ENCODE measurements at places on chromosomes 7 and 10. TPM values are rescaled to one million over a fixed set of nuclear protein-coding genes. Genes with fewer than 3 reads are reported as not detected.

Gene TMEM184A
- total RNA-seq, result 4.4 TPM

Gene SPDYE5
- not detected for total RNA-seq

Gene LIPJ
- total RNA-seq, result not detected

Gene MTERF1
- total RNA-seq, result 5.7 TPM

Gene SLC39A12
- not detected for total RNA-seq

Gene SPDYE2B
- not detected for total RNA-seq

Gene SDK1
- total RNA-seq, result 9.3 TPM

Gene UTF1
- not detected for total RNA-seq

Gene FAM25C
- total RNA-seq, result not detected

Gene CPSF4
- 23.1 TPM for total RNA-seq

Gene CTBP2
- total RNA-seq, result 68.8 TPM

Gene C10orf62
- total RNA-seq, result 0.13 TPM

Gene GPR158
- total RNA-seq, result not detected

Gene IGFBP1
- total RNA-seq, result 0.89 TPM

Gene CCZ1B
- 25.2 TPM for total RNA-seq

Gene DNAJC12
- total RNA-seq, result 0.89 TPM

Gene RELN
- total RNA-seq, result 3.1 TPM

Gene CCDC146
- 0.63 TPM for total RNA-seq

Gene PLXNA4
- total RNA-seq, result 0.51 TPM

Gene SH2D4B
- not detected for total RNA-seq

Gene PTPRZ1
- not detected for total RNA-seq

Gene LSM5
- total RNA-seq, result 13.7 TPM

Gene CYP2C19
- total RNA-seq, result not detected

Gene MORN4
- 9.5 TPM for total RNA-seq
